Adrenal gland (tissue), 19 donors: ENCODE measurements at places on chromosomes 1 and 21. TPM values are rescaled to one million over a fixed set of nuclear protein-coding genes. Genes with fewer than 3 reads are reported as not detected.
A peak's percentile ranks its signal among the peaks of the same experiment; 100 is the strongest.

The DNAJC28 gene
- total RNA-seq: 6.6 TPM

DNA sequence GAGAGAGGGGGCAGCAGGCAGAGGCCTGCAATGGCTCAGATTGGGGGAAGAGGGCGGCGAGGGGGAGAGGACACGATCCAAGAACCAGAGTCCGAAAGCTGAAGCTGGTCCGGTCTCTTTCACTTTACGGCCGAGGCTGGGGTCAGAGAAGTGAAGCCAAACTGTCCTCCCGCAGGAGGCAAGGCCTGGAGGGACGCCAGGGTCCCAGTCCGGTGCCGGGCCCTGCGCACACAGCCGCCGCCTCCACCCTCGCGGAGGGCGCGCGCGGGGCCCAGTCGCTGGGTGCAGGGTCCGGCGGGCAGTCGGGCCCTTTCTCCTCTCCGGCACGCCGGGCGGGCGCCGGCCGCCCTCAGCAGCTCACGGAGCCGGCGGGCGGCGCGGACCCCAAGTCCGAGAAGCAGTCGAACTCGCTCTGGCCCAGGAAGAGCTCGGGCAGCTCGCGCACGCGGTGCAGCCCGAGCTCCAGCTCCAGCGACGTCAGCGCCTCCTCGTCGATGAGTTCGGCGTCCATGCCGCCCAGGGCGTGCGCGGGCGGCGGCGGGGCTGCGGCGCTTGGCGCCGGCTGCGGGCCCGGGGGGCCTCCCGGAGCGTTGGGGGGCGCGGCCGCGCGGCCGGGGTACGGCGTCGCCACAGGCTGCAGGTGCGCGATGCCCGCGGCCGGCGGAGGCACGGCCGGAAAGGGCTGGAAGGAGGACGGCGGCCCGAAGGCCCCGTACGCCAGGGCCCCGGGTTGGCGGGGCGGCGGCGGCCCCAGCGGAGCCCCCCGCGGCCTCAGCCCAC lies 749 bp downstream of the CITED4 start:
- H3K27ac ChIP-seq: peak overlapping the region; percentile 60
- DNase-seq: peak; percentile 55
- no peaks in the 10 kb centered on the region for H3K36me3 ChIP-seq

The SCAF4 gene
- 9.6 TPM for total RNA-seq

DNA sequence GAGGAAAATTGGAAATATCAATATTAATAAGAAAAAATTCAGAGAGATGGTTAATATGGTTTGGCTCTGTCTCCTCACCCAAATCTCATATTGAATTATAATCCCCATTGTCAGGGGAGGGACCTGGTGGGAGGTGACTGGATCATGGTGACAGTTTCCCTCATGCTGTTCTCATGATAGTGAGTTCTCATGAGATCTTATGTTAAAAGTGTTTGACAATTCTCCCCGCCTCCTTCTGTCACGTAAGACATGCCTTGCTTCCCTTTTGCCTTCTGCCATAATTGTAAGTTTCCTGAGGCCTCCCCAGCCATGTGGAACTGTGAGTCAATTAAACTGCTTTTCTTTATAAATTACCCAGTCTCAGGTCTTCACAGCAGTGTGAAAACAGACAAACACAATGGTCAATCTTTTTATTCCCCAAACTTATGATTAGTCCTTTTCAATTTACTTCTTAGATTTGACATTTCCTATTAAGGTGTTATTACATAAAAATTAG lies 11.0 kb downstream of the EGLN1 start:
- no peak overlapping the region for H3K4me3 ChIP-seq
- no peaks in the 10 kb centered on the region for H3K27me3 ChIP-seq
- H3K4me1 ChIP-seq: peaks cover 89% of the 10 kb centered on the region
- no peaks in the 10 kb centered on the region for H3K36me3 ChIP-seq
- H3K27ac ChIP-seq: no peak overlapping the region

GRCh38 chr1:66374561-66375111 lies 159.3 kb upstream of the SGIP1 start:
- no peak overlapping the region for H3K4me3 ChIP-seq
- DNase-seq: no peak
- no peak overlapping the region for H3K27ac ChIP-seq
- H3K36me3 ChIP-seq: no peaks in the 10 kb centered on the region
- H3K27me3 ChIP-seq: no peaks in the 10 kb centered on the region
